ENCODE measurements at places on chromosomes 12 and 14.

DNA sequence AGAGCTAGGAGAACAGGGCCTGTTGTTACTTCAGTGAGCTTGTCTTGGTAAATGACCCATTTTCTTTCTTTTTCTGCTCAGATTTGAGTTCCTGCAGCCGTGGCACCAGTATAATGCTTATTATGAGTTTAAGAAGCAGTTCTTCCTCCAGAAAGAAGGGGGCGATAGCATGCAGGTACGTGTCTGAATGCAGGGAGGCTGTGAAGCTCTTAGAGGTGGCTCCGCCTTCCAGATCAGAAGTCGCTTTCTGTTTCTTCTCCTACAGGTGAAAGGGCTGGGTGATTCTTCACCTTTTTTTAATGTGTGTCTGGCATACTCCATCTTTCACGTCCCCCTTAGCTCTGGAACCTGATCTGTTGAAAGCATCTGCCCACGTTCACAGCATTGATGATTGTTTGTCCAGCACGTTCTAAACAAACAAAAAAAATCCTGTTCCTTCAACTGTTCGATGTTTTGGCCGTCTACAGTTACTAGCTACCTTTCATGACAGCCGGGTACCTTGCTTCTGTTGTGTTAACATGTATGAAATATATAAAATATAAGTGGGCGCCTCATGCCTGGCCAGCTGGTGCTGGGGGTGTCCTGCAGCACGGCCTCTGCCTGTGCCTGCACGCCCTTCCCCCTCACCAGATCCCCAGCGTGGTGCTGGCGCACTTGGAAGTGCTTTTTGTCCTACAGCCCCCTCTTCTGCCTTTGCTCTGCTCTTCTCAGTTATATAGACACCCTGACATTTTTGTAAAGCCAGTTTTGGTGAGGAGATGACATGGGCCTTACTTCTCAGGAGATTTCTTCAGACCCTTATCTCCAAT, 44.6 kb downstream of the SFSWAP start:
- no peak for DNase-seq

DNA sequence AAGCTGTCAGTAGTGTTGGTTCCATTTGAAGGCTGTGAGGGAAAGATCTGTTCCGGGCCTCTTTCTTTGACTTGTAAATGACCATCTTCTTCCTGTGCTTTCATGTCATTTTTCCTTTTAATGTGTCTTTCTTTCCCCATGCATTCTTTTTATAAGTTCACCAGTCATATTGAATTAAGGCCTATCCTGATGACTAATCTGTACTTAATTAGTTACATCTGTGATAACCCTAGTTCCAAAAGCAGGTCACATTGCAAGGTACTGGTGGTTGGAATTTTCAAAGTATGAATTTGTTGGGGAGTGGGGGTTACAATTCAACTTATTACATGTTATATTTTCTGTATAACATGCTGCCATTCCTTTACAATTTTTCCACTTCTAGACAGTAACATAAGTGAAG, 1642.1 kb upstream of the FLRT2 start:
- no peak for DNase-seq

DNA sequence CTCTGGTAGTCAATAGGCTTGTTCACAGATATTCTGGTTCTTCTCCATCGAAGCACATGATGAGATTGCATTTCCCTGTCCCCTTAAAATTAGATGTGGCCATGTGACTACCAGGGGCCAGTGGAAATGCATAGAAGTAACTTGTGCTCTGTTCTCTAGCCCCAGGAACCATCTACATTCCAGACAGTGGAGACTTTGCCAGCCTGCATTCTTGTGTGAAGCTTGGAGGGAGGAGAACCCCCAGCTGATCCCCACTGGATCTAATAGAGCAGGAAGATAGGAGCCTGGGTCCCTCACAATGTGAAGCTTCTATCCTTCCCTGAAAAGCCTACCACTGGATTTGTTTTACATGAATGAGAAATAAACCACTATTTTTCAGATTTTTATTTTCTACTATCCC, 130.1 kb downstream of the KITLG start:
- no peak for DNase-seq

- DNase-seq, result no peak
Measured at GRCh38 chr14:23041729-23042128, 283 bp upstream of the PSMB11 start.

DNA sequence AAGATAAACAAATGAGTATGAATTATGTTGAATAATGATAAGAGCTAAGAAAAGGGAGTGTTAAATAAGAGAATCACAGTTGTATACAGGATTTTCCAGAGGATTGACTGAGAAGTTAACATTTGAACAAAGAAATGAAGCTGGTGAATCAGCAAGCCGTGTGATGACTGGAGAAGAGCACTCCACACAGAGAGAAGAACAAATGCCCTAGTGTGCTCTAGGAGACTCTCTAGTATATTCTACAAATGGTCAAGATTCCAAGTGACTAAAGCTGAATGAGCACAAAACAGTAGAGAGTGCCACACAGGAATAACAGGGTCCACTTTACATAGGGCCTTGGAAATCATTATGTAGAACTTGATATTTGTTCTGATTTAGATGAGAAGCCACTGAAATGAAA, 587.1 kb upstream of the ATXN7L3B start:
- no peak for DNase-seq

- DNase-seq, result no peak
Measured at GRCh38 chr14:33534104-33534503, 416.8 kb downstream of the EGLN3 start.

DNA sequence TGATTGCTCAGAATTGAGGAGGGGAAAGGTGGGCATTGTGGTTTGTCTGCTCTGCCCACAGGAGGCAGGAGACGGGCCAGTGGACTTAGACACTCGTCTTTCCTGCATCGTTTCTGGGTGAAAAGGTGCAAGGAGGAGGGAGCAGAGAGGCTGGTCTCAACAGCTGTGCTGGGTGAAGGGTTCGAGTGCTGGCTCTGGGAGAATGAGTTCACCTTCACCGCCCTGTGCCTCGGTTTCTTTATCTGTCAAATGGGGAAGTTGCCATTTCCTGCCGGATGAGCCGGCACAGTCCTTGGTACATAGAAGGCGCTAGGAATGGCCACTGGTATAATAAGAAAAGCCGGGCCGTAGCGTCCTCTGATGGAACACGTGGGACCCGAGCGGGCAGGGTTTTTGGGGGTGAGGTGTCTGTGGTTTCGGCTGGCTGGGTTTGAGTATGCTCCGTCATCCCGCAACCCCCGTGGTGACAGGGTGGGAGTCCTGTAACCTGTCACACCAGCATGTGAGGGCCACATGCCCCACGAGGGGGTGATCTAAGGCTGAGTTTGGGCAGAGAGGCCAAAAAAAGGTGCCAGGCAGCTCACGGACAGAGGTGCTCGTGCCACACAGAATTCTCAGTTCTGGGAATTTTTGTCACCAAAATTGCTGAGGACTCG, 7.3 kb downstream of the BCL7A start:
- DNase-seq, result no peak

- no peak for DNase-seq
Measured at GRCh38 chr14:79972230-79972629, 239.1 kb downstream of the DIO2 start.
